Stimulated activated CD4-positive, alpha-beta T cell treated with anti-CD3 and anti-CD28 coated beads, Interleukin-15, amount 100 ng/mL, for 1 hour (primary cell): ENCODE measurements at places on chromosomes 16 and 17.

DNA sequence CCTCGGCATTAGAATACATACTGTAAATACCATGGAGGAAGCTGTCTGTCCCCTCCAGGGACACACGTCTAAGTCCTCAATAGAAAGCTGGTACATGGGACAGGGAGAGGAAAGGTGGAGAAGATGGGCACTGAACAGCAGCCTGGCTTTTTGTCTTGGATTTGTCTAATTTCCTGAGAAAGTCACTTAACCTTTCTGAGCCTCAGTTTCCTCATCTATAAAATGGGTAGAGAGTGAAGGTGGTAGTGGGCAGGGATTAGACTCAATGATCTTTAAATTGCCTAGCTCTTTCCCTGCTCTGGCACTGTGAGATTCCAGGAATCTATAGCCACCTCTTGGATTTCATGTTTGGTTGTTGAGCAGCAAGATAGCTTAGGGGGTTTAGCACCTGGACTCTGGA is 96.2 kb downstream of the ASIC2 start:
- DNase-seq: no peak

DNA sequence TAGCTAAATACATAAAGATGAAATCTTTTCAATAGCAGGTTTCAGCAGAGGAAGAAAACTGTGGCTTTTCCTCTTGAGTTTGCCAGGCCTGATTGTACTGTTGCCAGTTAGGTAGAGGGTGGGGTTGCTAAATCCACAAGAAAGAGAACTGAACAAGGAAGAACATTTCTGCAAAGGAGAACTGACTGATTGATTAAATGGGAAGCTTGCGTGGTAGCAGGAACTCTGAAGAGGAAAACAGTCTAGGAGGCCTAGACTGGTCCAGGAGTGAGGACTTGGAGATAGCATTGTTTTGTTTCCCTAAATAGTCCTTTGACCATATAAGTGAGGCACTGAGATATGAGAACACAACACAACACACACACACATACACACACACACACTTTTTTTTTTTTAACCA is 18.8 kb downstream of the LRRC36 start:
- DNase-seq: no peak

- DNase-seq: no peak
These were observed 8.0 kb upstream of the TSPOAP1 start for GRCh38 chr17:58336456-58337209.

GRCh38 chr17:32327911-32328310 is 14.1 kb downstream of the C17orf75 start:
- DNase-seq: no peak

DNA sequence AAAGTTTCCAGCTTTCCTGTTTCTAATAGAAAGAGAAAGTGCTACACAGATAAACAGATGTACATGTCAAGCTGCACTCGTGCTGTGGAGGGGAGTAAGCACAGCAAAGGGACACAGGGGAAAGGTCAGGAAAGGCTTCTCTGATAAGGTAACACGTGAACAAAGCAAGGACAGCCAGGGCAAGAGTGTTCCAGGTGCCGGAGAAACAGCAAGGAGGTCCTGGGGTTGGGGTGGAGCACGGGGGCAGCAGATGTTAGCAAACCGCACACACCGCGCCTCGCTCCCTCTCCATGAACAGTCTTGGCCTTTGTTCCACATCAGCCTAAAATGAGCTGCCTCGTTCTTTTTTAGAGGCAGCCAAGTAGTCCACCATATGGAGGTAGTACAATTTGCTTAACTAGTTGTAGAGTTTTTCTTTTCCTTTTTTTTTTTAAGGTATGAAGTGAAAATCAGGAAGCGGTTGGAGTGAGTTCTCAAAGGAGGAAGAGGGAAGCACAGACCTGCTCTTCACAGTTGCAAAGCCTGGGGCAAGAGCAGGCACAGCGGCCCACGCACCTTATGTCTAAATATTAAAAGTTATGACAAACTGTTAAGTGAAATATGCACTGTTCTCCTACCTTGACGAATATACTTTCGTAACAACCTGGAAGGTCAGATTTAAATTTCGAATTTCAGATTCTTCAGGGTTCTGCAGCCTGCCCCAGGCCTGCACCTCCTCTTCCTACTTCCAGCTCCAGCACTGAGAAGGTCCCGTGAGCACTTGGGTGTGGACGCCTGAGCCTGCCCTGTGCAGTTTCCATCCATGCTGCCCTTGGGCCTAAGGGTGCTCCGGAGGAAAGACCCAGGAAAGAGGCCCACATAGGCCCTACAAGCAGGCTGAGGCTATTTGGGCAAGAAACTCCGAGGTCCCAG is 41.5 kb upstream of the RPH3AL start:
- DNase-seq: no peak

- DNase-seq: no peak
These were observed 7.3 kb upstream of the CMTM3 start for GRCh38 chr16:66596986-66597848.

GRCh38 chr17:37719866-37720265 is 25.0 kb downstream of the HNF1B start:
- DNase-seq: no peak

GRCh38 chr17:54891176-54891821 is 9.4 kb upstream of the TOM1L1 start:
- DNase-seq: no peak

DNA sequence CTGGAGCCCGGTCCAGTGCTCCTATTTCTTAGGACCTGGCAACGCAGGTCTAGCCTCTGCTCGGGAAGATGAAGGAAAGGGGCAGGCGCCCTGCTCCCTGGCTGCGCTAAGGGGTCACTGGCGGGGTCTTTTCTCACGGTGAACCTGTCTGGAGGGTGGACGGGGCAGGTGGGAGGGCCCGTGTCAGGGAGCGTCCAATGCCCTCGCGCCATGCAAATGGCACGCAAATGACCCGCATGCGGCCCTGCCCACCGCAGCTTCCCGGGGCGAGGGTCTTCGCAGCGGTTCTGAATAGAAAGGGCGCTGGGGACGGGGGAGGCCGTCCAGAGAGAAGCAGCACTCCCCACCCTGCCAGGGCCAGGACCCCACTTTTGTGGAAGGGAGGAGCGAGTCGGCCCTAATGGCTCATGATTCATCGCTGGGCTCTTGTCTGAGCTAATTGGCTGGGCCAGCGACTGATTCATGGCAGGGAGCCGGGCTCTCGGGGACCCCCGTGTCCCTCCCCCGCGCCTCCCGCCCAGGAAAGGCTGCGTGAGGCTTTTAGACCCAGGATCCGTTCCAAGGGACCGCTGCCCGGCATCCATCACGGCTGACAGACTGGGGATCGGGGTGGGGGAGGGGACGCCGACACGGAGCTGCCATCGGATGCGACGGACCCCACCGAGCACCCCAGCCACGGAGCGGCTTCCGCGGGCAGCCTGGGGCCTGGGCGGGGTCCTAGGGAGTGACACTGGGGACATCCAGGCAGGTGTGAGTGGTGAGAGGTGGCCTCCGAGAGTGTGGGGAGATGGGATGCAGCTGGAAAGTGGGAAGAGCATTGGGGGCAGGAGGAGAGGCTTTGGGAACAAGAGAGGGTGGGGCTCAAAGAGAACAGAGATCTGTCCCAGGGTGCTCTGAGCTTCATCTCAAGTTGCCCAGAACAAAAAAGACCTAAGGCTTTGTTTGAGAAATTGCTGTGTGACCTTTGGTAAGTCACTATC is 25.0 kb upstream of the NGFR start:
- no peak for DNase-seq

GRCh38 chr17:79938336-79939093 is 97.2 kb downstream of the TBC1D16 start:
- DNase-seq: no peak

- no peak for DNase-seq
These were observed 21.0 kb downstream of the LGALS3BP start for GRCh38 chr17:78958641-78959127.

- DNase-seq: no peak
These were observed 103.4 kb downstream of the ZNF778 start for GRCh38 chr16:89320782-89321501.

DNA sequence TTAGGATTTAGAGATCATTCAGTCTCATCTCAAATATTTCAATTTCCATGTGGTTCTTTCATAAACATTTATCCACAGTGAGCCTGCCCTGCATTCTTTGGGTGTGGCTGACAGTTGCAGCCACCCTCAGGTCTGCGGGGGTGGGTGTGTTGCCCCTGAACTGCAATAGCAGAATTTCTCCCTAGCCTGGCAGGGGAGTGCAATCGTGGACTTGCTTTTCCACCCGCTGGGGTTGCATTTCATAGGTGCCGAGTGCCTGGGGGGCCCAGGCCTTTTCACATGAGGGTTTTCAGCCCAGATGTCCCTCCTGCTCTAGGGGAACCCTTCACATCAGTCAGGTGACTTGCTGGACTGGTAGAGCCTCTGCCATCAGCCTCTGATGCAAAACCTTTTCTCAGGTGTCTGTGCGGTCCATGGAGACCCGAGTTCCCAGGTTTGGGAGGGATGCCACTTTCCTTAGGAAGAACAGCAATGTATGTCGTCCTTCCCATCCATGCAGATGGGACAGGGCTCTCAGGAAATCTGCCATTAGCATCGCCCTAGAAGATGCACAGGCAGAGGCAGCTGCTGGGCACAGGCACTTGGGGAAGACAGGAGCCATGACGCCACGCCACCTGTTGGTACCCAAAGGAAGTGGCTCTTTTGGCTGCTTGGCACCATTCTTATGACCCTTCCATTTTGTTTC is 2.4 kb upstream of the USP36 start:
- DNase-seq: peak; percentile 20

- no peak for DNase-seq
These were observed 17.0 kb upstream of the LHX1 start for GRCh38 chr17:36920032-36921005.

DNA sequence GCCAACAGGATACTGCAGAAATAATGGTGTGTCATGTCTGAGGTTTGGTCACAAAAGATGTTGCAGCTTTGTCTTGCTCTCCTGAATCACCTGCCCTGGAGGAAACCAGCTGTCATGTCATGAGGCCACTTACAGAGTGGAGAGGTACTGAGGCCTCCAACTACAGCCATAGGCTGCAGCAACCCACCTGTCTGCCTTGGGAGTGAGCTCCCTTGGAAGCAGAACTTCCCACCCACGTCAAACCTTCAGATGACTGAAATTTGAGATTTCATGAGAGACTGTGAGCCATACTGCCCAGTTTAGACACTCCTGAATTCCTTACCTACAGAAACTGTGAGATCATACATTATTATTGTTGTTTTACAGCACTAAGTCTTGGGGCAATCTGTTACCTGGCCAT is 475.9 kb downstream of the HS3ST3B1 start:
- no peak for DNase-seq

DNA sequence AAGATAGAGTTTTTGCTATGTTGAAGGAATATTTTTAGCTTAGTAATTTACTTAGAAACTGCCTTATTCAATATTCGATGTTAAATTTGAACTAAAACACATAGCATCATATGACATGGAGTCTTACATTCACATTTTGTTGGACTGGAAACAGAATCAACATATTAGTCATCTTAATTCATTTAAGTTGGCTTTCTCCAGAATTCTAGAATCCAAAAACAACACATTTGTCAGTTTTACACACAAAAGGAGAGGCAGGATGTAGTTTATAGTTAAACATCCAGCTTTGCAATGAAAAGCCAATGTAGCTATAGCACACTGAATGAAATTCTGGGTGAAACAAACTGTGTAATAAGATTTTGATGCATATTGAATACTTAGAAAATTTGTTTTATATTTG is 43.3 kb downstream of the WWOX start:
- no peak for DNase-seq
